ENCODE measurements at places on chromosomes 6 and 20.

GRCh38 chr6:11215773-11216172, 16.7 kb downstream of the NEDD9 start:
- H3K4me1 ChIP-seq: peaks cover 48% of the 10 kb centered on the region
- H3K36me3 ChIP-seq: 0 out of 2 replicates have a peak, but pooled peaks cover 2% of the 10 kb centered on the region
- H3K27ac ChIP-seq: no peak overlapping the region

DNA sequence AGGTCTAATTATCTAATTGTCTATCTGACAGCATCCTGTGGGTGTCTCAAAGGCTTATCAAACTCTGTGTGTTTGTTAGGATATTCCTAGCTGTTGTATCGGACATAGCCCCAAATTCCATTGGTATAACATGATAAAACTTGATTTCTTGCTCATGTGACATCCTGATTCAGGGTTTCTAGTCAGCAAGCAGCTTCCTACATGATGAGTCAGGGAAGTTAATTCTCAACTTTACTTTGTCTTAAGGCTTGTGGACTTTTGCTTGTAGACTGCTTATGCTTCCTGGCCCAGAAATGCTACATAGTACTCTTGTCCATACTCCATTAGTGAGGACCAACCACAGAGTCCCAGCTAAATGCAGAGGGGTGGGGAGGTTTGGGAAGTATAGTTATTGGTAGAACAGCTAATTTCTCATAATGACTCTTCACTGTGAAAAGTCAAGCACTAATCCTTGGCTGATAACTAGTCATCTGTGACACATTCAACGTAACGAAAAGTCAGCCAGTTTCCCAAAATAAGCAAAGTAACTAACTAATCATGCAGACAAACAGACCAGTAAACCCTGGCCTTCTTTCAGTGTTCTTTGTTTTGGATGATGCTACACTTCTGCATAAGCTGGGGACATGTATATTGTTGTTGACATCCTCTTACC, 25.8 kb downstream of the NKAIN2 start:
- H3K27me3 ChIP-seq: no peaks in the 10 kb centered on the region
- no peaks in the 10 kb centered on the region for H3K4me1 ChIP-seq
- no peaks in the 10 kb centered on the region for H3K36me3 ChIP-seq
- no peak overlapping the region for H3K27ac ChIP-seq

DNA sequence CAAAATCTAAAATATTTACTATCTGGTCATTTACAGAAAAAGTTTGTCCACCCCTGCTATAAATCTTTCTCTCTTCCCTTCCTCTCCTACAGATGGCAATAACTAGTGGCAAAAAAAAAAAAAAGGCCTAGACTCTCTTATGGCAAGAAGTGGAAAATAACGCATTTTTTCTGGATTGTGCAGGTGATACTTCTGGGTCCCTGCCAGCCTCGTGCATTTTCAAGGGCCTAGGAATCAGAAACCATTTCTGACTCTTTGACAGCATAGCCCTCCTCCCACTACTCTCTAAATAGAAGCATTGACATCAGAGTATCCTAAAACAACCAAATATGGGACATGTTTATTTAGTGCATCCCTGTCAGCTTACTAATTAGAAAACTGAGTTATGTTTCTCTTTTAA, 251.0 kb downstream of the KHDC1L start:
- H3K27ac ChIP-seq: no peak overlapping the region
- peaks cover 39% of the 10 kb centered on the region for H3K4me1 ChIP-seq
- no peaks in the 10 kb centered on the region for H3K27me3 ChIP-seq
- H3K36me3 ChIP-seq: no peaks in the 10 kb centered on the region

DNA sequence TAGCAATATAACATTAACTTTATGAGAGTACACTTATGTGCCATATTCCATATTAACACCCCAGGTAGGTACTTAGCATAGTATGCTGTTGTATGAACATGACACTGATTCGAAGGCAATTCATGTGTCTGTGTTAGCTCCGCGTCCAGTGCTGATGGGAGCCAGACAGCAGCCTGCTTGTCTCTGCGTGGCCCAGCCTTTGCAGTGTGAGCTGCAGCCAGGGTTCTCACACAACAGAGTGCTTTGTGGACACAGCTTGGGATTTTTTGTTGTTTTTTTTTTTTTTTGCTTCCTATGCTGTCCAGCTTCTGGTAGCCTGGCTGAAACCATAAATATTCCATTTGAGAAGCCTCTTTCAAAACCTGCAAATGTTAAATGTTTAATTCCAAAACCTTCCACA, 350.9 kb downstream of the SMOC2 start:
- no peaks in the 10 kb centered on the region for H3K36me3 ChIP-seq
- no peak for DNase-seq
- H3K4me1 ChIP-seq: no peaks in the 10 kb centered on the region
- no peak overlapping the region for H3K4me3 ChIP-seq
- no peak overlapping the region for H3K27ac ChIP-seq

DNA sequence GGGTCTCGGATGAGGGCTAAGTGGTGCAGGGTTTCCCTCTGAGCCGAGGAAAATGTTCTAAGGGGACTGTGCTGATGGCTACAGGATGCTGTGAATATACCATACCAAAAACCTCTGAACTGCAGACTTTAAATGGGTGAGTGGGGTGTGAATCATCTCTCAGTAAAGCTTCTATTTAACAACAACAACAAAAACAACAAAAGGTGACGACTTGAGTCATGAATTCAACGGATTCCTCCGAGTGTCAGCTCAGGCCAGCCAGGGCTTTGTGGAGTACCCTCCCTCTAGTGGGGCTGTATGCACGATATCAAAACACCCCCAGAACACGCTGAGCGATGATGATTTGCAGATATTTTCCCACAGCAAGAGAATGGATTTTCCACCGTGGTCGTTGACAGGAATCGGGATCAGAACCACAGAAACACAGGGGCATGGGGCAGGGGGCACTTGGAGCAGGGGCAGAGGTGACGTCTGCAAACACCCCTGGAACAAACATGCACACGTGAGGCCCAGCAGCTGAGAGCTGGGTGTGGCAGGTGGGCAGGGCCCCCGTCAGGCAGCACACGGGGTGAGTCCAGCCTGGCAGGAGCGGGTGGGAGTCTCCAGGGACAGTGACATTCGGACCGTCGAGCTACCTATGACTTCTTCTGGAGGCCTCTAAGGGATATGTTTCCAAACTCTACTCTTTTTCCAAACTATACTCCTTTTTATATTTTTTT, 38.6 kb downstream of the SLC2A4RG start:
- H3K27ac ChIP-seq: no peak overlapping the region
- peaks cover 18% of the 10 kb centered on the region for H3K4me1 ChIP-seq
- H3K27me3 ChIP-seq: no peaks in the 10 kb centered on the region
- H3K4me3 ChIP-seq: peak overlapping the region; percentile 9
- peak; percentile 75 for DNase-seq

GRCh38 chr6:149895048-149895590, 2.8 kb downstream of the RAET1E start:
- no peaks in the 10 kb centered on the region for H3K36me3 ChIP-seq
- H3K4me3 ChIP-seq: peak overlapping the region; percentile 27
- H3K27me3 ChIP-seq: no peaks in the 10 kb centered on the region
- H3K4me1 ChIP-seq: peaks cover 44% of the 10 kb centered on the region
- peak; percentile 64 for DNase-seq

GRCh38 chr6:168333039-168333438, 13.5 kb upstream of the DACT2 start:
- no peaks in the 10 kb centered on the region for H3K4me1 ChIP-seq
- H3K27ac ChIP-seq: no peak overlapping the region
- no peak for DNase-seq
- H3K27me3 ChIP-seq: no peaks in the 10 kb centered on the region
- H3K36me3 ChIP-seq: no peaks in the 10 kb centered on the region
- H3K4me3 ChIP-seq: no peak overlapping the region

DNA sequence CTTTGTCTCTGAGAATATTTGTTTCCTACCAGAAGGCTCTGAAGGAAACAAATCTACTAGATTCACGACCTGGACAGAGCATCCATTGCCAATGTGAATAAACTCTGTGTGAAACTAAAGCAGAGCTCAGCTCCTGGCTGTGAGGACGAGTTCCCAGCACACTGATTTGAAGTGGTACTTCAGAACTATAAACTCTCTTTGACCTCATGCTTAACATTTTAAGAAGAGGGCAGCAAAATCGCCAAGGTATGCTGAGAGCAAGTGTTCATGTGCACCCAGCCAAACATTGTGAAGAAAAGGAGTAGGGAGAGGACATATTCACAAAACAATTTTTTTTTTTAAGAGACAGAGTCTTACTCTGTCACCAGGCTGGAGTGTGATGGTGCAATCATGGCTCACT, 33.7 kb upstream of the ZNF133 start:
- H3K36me3 ChIP-seq: no peaks in the 10 kb centered on the region
- DNase-seq: no peak
- no peak overlapping the region for H3K4me3 ChIP-seq
- peaks cover 35% of the 10 kb centered on the region for H3K4me1 ChIP-seq
- H3K27me3 ChIP-seq: no peaks in the 10 kb centered on the region

- peaks cover 64% of the 10 kb centered on the region for H3K36me3 ChIP-seq
- DNase-seq: no peak
- no peaks in the 10 kb centered on the region for H3K27me3 ChIP-seq
- H3K4me3 ChIP-seq: no peak overlapping the region
These were observed 17.9 kb downstream of the TGM2 start for GRCh38 chr20:38147163-38147562.

DNA sequence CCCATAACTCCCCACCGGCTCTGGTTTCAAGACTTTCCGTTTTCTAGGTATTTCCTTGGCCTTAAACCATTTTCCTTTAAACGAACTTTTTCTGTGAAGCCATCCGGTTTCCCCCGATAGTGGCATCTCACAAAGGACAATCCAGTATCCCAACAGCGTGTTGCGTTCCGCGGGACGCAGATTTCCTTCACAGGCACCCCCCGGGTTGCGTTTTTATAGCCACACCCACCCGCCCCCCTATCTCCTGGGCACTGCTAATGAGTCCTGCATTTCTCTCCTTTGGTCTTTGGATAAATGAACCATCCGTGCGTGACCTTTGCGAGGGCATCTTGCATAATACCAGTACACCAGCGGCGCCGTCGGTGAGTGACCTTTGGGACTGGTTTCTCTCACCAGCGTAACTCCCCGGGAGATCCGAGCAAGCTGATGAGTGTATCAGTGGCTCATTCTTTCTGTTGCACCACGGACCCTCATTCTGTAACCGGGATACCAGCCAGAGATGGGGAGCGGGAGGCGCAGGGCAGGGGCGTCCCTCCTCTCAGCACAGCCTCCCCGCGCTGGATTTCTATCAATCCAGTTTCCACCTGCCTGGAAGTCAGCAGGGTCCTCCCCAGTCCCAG, 586 bp upstream of the NQO2 start:
- H3K36me3 ChIP-seq: no peaks in the 10 kb centered on the region
- peak overlapping the region; percentile 80 for H3K4me3 ChIP-seq
- DNase-seq: peak; percentile 79
- peak overlapping the region; percentile 49 for H3K27ac ChIP-seq
- H3K27me3 ChIP-seq: no peaks in the 10 kb centered on the region
- H3K4me1 ChIP-seq: peaks cover 17% of the 10 kb centered on the region

DNA sequence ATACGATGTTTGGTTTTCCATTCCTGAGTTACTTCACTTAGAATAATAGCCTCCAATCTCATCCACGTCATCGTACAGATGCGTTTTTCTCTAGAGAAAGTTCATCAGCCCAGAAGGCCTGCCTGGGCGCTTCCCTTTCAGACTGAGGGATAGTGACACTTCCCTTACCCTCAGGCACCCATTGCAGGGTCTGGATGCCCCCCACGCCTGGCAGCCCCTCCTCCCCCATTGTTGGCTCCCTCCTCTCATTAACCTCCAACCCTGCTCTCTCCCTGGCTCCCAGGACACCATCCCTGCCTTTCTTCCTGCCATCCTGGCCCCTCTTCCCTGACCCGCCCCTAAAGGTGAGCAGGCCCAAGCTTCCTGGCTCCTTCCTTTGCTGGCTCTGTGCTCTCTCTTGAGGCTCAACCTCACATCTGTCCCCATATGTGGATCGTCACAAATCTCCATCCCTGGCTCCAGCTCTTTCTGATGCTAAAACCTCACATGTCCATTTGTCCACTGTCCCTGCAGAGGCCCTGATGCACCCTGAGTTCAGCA, 145.2 kb downstream of the SYCP2 start:
- peaks cover 13% of the 10 kb centered on the region for H3K4me1 ChIP-seq
- H3K27ac ChIP-seq: no peak overlapping the region
- DNase-seq: no peak
- no peaks in the 10 kb centered on the region for H3K27me3 ChIP-seq
- H3K36me3 ChIP-seq: no peaks in the 10 kb centered on the region

GRCh38 chr6:29728173-29728874, 5.1 kb downstream of the HLA-F start:
- H3K36me3 ChIP-seq: no peaks in the 10 kb centered on the region
- no peak overlapping the region for H3K4me3 ChIP-seq
- DNase-seq: no peak
- no peaks in the 10 kb centered on the region for H3K4me1 ChIP-seq

- no peak overlapping the region for H3K27ac ChIP-seq
- H3K36me3 ChIP-seq: no peaks in the 10 kb centered on the region
- no peak overlapping the region for H3K4me3 ChIP-seq
- no peaks in the 10 kb centered on the region for H3K27me3 ChIP-seq
- no peak for DNase-seq
These were observed 178.9 kb downstream of the MMUT start for GRCh38 chr6:49284180-49284579.

DNA sequence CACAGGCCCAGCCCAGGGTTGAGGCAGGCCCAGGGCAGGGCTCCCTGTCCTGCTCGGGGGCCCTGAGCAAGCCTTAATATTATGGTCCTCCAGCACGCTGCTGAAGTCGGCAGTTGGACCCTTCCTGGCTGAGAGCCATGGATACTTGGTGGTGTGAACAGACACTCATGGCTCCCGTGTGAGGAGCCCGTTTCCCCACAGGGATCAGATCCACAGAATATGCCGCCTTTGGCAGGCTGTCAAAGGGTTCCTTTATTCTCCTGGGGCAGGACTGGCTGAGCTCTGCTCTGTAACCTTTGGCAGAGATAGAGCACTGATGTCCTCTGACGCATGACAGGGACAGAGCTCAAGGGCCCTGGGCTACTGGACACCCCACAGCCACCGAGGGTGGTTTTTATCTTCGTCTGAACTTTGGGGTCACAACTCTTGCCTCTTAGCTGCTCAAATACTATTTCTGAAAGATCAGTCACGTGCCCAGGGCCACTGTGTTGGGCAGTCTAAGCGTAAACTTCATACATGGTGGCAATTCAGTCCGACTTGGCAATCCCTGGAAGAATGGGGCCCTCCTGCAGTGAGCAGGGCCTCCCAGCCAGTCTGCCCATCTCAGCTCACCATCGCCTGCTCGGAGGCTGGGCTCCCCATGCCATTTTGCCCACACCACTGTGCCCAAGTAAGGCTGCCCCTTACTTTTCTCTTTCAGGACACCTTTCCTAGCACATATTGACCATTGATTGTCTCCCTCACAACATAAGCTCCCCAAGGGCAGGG, 49.1 kb downstream of the TTI1 start:
- no peak overlapping the region for H3K4me3 ChIP-seq
- peaks cover 17% of the 10 kb centered on the region for H3K36me3 ChIP-seq
- no peaks in the 10 kb centered on the region for H3K27me3 ChIP-seq
- DNase-seq: no peak
- no peak overlapping the region for H3K27ac ChIP-seq

DNA sequence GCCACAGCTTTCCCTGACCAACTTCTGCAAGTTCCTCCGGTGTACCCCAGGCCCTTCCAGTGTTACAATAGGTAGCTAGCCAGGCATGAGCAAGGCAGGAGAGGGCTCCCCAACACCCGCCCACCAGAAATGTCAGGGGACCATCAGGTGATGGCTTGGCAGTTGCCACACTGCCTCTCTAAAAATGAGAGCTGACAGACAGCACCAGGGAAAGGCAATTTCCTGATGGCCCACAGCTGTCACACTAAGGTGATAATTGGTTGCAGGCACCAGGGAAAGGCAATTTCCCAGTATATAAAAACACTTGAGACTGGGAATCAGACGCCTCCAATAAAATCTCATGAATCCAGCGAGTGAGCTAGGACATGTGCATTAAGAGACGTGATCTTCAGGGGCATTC, 49.9 kb downstream of the PXDC1 start:
- no peaks in the 10 kb centered on the region for H3K36me3 ChIP-seq
- H3K27ac ChIP-seq: no peak overlapping the region
- H3K4me1 ChIP-seq: no peaks in the 10 kb centered on the region
- H3K27me3 ChIP-seq: no peaks in the 10 kb centered on the region
- H3K4me3 ChIP-seq: no peak overlapping the region

All from PC-3 (cell line).